Brain microvascular endothelial cell (primary cell): ENCODE measurements at places on chromosomes 1 and 21.

DNA sequence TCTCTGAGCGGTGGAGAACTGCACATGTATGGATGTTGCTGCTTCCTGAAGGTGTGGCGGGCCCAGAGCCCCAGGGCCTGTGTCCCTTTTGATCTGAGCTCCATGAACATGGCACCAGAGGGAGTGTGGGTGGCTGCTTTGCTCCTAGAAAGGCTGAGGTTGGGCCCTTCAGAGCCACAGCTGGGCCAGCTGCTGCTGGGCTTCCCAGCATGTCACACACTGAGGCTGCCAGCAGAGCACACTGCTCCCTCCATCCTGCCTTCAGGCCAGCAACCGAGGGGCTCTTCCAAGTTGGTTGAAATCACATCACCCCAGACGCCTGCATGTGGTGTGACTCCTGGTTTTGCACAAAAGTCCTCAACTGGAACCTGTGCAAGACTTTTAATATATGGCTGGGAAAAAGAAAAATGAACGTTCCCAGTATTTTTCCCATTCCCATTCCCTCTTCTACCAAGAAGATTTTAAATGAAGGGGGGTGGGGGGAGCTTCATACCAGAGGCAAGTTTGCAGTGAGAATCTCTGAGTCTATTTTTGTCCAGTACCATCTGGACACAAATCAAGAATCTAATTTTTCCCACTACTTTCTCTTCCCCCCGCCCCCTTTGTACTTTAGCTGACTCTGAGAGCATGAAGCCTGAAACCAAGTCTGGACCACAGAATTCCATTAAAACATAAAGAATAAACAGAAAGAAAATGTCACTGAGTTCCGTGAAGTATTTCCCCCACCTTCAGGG lies 26.2 kb upstream of the NGF start:
- peak; percentile 65 for DNase-seq

DNA sequence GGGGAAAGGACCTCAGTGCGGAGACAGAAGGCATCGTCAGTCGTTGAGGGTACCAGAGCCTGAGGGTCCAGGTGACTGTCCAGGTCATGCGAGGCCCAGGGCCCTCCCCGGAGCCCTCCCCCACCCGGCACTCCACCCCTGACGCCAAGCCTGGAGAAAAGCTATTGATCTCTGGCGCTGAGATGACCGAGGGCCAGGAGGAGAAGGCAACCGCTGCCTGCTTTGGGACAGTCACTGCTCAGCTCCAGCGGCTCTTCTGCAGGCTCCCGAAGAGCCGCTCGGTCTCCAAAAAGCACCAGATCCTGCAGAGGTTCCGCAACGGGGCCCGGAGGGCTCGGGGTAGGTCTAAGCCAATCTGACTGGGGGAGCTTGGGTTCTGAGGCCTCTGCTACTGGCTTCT lies 10.9 kb downstream of the RASSF5 start:
- no peak for DNase-seq

DNA sequence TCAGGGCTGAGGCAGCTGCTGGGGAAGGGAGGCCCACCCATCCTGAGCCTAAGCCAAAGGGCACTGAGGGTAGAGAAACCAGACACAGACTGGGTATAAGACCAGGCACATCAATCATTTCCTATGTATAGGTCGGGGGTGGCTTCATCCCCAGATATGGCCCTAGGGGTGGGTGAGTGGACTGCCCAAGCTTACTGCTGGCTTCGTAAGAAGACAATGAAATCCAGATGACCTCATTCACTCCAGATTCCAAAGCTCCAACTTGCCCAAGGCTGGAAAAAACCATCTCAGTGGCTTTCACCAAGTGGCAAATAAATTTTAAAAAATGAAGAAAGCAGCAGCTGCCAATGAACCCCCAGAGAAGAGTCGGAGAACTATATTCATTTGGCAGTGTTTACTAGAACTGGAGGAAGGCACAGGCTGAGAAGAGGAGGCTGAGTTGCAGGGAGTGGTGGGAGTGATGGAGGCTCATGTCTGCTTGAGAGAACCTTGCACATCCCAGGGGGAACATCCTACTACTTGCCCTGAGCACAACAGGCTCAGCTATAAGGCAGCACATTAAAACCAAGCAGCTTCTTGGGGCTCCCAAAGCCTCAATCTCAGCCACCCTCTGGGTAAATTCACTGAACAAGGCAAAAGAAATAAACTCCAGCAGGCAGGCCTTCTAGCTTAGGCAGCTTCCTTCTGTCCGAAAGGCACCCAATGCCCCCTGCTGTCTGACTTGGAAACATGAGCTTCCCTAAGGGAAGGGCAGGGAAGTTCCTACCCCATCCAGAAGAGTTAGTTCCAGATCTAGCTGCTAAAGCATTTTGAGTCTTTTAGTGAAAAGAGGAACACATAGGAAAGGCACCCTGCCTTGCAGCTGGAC lies 14.1 kb downstream of the PEA15 start:
- DNase-seq, result peak; percentile 50

DNA sequence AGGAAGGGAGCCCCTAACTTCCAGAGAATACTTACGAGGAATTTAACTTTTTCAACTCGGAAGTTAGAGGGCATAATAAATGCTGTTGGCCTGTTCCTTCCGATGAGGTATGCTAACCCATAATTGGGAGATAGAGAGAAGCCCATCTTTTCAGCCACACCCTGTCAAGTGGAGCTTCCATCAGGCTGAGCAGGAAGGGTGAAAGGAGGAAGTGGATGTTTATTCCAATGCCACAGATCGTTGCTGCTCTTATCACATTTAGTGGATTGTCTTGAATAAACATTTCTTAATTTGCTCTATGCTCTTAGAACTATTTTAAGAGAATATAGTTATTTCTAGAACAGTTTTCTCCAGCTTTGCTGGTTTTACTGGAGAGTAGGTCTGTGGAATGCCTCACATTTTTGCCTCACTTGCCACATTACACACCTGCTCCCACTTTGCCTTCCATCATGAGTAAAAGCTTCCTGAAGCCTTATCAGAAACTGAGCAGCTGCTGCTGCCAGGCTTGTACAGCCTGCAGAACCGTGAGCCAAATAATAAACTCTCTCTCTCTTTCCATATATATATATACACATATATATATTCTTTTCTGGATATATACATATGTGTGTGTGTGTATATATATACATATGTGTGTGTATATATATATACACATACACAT lies 60.0 kb upstream of the RGS21 start:
- DNase-seq, result no peak

DNA sequence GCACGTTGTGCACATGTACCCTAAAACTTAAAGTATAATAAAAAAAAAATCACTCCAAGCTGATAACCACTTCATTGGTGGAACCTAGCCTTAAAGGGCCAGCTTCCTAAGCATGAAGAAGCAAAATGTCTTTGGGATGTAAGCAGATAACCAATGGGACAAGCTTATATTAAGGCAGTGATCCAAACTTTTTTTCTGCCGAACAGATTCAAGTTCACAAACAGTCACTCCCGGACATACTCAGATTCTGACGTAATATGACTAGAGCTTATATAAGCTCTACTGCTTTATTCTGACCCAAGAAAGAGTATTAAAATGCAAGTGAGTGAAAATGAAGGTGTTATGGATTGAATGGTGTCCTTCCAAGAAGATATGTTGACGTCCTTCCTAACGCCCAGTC lies 44.9 kb upstream of the HIVEP3 start:
- DNase-seq, result no peak

- DNase-seq, result no peak
Measured at GRCh38 chr1:23600283-23600682, 41.0 kb upstream of the ID3 start.

- no peak for DNase-seq
Measured at GRCh38 chr1:24506691-24507381, 4.2 kb downstream of the RCAN3 start.

GRCh38 chr21:36769051-36769839 lies 70.3 kb downstream of the SIM2 start:
- no peak for DNase-seq

GRCh38 chr1:10101929-10102328 lies 69.2 kb downstream of the UBE4B start:
- DNase-seq, result no peak

DNA sequence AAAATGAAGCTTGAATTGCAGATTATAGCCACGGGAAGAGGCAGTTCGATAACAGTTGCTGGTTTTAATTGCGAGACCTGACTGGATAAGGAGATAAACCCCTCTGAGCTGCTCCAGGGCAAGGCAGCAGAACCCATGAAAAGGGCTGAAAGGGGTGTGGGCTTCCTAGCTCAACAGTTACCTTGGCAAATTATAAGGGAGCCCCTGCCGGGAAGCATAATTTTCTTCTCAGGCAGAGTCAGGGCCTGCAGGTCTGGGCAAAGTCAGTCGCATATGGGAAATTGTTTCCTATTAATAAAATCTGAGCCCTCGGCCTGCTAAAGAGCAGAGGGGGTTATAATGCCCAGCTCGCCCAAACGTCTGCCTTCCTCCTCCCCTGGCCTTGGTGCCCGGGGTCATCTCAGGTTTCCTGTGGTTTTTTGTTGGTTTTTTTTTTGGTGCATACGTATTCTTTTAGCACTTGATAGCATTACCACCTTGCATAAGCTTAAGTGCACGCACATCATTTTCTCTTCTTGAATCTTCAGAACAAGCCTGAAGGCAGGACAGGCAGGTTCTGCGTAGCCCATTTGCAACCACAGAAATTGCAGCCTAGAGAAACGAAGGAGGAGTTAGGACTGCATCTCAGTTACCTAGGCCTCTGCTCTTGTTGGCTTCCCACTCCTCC lies 33.9 kb upstream of the SELENON start:
- no peak for DNase-seq

DNA sequence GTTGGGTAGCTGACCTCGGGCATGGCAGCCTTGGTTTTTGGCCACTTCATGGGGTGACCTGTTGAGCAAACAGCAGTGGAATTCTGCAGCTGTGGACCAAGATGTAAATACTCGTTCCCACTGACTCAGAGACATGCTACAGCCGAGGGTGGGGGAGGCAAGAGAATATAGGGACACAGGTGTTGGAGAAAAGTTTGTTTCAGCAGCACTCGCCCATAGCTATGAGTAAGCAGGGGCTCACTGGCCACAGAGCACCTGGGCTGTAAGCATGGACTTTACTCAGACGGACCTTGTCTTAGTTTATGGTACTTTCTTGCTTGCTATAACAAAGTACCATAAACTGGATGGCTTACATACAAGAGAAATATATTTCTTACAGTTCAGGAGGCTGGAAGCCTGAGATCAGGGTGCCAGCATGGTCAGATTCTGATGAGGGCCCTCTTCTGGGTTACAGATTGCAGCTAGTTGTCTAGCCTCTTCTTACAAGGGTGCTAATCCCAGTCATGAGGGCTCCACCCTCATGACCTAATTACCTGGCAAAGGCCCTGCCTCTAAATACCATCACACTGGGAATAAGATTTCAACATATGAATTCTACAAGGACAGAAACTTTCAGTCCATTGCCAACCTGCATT lies 437.2 kb upstream of the DAB1 start:
- no peak for DNase-seq

DNA sequence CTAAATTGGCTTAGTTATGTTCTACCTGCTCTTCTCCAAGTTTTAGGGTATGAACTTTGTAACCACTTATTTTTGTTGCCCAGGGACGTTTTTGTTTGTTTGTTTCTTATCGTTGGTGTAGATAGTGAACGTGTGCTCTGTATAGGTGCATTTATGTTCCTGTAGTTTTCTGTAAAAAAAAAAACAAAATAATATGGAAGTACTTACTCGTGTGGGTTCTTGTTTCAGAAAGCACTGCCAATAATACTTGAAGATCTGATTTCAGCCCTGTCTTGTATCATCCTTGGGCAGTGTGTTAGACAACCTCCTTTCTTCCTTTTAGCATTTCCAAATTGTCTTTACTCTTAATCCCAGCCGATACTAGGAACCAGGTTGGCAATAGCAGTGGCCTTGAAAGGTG lies 4.4 kb downstream of the FAM20B start:
- no peak for DNase-seq

- DNase-seq, result no peak
Measured at GRCh38 chr21:29326914-29327554, 28.3 kb downstream of the BACH1 start.

DNA sequence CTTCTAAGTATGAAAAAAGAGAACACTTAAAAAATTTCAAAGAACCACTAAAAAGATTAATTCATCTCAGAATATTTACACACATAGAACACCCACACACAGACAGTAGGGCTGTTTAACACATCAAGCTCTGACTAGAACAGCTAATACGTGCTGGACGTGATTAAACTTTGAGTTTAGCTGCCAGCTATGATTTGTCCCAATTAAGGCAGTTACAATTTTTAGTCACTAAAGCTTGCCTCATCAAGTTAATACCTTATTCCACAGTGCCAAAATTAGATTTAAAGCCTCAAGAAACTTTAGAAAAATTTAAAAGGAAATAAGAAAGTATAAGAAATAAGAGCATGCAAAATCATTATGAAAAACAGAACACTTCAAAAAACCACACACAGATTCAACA lies 18.9 kb downstream of the SLC16A1 start:
- DNase-seq, result no peak

GRCh38 chr1:7771823-7772299 lies 765 bp downstream of the VAMP3 start:
- peak; percentile 6 for DNase-seq

DNA sequence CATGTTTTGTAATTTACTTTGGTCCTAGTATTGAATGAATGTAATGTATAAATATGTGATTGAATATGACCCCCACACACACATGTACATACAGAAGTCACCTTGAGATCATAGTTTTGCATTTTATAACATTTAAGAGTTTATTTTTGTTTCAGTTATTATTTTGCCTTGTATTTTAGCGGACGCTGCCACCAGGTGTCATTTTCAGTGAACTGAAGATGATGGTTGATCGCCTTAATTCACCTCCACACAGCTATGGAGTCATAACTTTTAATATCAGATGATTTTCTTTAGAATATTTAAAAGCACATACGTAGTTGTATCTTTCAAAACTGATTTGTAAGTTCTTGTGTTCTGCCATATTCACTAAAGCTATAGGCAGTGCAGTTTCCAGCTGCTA lies 130.4 kb downstream of the DYRK1A start:
- DNase-seq, result no peak

GRCh38 chr1:233584376-233584775 lies 29.5 kb upstream of the KCNK1 start:
- no peak for DNase-seq

DNA sequence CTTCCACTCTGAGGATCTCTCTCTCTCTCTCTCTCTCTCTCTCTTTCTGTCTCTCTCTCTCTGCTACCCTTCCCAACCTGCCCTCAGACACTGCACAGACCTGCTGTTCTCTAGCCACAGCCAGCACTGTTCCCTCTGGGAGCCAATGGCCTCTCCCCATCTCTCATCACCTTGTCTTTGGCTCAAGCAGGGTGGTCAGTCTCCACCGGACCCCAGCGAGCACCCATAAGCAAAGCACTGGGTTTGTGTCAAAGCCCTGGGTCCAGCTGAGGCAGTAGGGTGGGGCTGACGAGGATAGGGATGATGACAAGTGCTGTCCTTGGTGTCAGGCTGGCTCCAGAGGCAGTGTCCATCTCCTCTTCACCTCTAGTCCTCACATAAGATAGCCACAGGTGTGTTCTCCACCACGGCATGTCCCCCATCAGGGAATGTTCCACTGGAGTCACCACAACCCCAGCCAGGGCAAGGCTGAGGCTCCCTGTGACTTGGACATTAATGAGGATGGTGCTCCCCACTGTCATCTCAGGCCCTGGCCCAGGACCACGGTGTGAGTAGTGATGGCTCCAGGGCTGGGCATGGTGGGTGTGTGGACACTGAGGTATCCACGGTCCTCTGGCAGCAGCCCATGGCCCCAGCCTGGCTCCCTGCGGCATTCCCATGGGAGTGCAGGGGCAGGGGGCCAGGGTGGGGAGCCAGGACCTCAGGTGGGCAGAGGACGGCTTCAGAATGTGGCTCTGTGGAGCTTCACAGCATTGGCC lies 8.4 kb upstream of the GOLT1A start:
- DNase-seq, result no peak
